Gastroesophageal sphincter (tissue), 4 donors: ENCODE measurements at places on chromosomes 7 and 10. TPM values are rescaled to one million over a fixed set of nuclear protein-coding genes. Genes with fewer than 3 reads are reported as not detected.

Gene CABCOCO1
- 1.2 TPM for total RNA-seq

Gene C10orf105
- not detected for total RNA-seq

Gene TCAF2
- total RNA-seq = 1.9 TPM

Gene METTL27
- 4.4 TPM for total RNA-seq

Gene POLL
- 22.9 TPM for total RNA-seq

GRCh38 chr7:92506363-92506762, 22.0 kb downstream of the PEX1 start:
- ATAC-seq = no peak

GRCh38 chr7:144127714-144128334, 4.8 kb downstream of the OR2A14 start:
- peak; percentile 85 for ATAC-seq
